CD8-positive, alpha-beta memory T cell (primary cell): ENCODE measurements at places on chromosomes 13 and 19. TPM values are rescaled to one million over a fixed set of nuclear protein-coding genes. Genes with fewer than 3 reads are reported as not detected.

GRCh38 chr19:10126213-10126639 lies 6.5 kb upstream of the EIF3G start:
- no peak for DNase-seq

UPF1 gene
- polyA plus RNA-seq, result 24.6 TPM

GRCh38 chr13:22828081-22828480 lies 352.7 kb upstream of the SGCG start:
- no peak for DNase-seq

- peak; percentile 72 for DNase-seq
Measured at GRCh38 chr19:49677901-49678674, 1.0 kb downstream of the PRMT1 start.

DNA sequence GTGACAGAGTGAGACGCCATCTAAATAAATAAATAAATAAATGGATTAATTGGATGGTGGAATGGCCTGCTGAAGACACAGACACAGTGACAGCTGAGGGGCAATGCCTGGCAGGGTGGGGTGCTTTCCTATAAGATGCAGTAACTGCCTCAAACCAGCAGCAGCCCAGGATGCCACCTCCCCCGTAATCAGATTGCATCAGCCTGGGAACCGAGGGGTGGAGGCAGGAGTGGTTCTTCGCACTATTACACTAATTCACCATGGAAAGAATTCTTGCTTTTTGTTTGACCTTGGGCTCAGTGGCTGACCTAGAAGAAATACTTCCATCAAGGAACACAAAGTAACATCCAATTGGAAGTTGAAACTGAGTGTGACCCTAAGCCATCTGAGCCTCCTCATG lies 31.6 kb upstream of the USP12 start:
- DNase-seq, result no peak

- no peak for DNase-seq
Measured at GRCh38 chr13:59451236-59451635, 712.5 kb downstream of the DIAPH3 start.

DNA sequence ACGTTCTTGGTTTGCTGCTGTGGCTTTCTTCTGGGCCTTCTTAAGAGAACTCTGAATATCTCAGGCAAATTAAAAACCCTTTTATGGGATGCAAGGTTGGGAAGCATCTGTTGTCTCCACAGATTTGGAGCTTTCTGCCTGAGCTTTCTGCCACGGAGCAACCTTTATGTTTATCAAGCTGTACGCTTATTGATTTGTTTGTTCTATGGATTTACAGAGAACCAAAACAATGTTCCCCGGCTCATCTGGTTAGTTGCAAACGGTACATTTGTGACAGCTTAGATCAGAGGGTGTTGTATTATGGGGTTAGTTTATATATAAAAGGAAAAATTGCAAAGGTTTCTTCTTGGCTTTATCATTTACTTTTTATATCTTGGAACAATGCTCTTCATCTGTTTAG lies 479.6 kb downstream of the DIAPH3 start:
- no peak for DNase-seq

GRCh38 chr13:46278474-46278873 lies 66.7 kb downstream of the LRRC63 start:
- DNase-seq, result no peak

GRCh38 chr13:45415112-45415511 lies 3.1 kb downstream of the SLC25A30 start:
- DNase-seq, result no peak

- DNase-seq, result no peak
Measured at GRCh38 chr13:93233997-93234416, 7.4 kb downstream of the GPC6 start.

GRCh38 chr13:23411220-23411619 lies 22.3 kb downstream of the SACS start:
- DNase-seq, result no peak

NDFIP2 gene
- polyA plus RNA-seq, result 5.6 TPM

DNA sequence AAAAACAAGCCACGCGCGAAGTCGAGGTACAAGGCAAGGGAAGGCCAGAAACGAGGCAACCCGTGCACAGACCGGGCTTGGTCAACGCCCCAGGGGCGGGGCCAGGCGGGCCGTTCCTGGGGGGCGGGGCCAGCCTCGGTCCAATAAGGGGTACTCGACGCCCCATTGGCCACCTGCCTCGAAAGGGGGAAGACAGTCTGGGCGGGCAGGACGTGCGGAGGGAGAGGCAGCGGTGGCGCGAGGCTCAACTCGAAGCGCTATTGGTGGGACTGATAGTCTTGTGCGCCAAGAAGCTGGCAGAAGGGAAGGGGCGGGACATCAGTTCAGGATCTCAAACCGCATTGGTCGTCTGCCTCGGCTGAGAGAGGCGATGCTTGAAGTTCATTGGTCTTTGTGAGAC lies at the start of gene LYPD4:
Gene LYPD4, minus strand, starts transcription at position 83 of the 400 bp plus-strand sequence. CDS start 5,398 bp downstream, outside the sequence.
- DNase-seq, result no peak

DNA sequence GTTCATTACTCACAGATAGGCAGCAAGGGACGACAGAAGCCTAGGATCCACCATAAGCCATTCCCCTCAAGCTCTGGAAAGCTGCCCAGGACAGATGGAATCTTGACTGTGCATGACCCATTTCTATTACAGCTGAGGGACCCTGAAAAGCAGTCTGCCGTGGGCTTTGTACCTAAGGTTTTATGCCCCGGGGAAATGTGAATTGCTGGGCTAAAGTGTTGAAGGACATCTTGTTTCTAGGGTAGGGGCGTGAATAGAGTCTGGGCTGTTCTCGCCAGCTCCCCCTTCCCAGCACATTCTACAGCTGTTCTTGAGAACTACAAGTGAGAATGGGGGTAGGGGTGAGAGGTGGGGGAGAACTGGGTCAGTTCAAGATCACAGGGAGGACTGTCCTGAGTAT lies 53.6 kb upstream of the TMTC4 start:
- DNase-seq, result no peak

GRCh38 chr13:67772807-67773453 lies 542.8 kb upstream of the PCDH9 start:
- no peak for DNase-seq

DNA sequence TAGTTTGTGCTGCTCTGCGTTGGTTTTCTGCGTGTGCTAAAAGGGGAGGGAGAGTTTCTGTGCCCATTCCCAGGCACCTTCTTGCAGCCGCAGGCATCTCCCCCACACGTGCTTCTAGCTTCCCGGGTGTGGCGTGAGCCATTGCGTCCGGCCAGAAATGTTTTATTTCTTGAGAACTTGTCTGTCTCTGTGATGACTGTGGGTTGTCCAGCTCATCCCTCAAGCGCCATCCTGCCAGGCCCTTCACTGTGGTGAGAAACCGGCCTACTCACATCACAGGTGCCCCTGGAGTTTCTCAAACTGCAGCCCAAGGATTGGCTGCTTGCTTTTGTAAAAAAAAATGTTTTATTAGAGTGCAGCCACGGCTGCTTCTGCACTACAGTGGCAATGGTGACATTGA lies 24.2 kb downstream of the EPN1 start:
- no peak for DNase-seq

SERP2 gene
- polyA plus RNA-seq, result 0.47 TPM

POSTN gene
- polyA plus RNA-seq, result not detected

DNA sequence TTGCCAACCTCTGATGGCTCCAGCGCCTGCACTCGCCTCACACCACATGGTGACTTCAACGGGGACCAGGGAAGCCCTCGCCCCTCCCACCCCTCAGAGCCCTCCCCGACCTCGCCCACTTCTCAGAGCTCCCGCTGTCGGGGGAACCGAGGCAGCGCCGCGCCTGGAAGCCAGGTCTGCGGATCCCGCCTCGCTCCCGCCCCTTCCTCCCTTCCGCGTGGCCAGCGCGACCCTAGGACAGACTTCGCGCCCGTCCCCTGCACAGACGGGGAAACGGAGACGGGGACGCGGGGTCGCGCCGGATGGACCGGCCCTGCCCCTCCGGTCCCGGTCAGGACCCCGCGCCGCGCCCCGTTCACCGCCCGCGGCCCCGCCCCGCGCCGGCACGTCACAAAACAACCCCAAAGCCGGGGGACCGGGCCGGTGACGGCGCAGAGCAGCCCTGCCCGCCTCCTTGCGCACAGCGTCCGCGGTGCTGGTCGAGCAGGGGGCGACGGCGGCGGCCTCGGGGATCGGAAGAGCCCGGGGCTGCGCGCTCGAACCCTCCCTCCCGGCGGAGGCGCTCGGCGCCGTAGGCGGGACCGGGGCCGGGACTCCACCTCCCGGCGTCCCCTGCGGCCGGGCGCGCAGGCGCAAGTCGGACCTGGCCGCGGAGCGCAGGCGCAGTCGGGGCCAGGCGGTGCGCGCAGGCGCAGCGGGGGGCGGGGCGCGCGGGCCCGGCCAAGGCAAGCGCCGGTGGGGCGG lies 379 bp upstream of the CDC34 start:
- peak; percentile 92 for DNase-seq

EEF1AKMT1 gene
- 13.9 TPM for polyA plus RNA-seq

DNA sequence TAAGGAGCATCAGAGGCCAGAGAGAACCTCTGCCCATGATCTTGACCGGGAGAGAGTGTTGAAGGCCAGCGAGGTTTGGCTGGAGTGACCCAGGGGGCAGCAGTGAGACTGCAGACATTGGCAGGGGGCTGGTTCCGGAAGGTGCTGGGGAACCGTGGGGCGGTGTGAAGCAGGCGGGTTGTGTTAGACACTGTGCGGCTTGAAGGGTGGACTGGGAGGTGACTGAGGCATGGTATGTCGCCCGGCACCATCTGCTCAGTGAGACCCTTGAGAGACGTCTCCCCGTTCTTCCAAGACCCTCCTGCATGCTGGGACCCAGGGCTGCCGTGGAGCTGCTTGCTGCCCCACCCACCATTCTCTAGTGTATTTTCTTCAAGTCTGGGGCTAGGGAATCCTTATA lies 24.6 kb downstream of the CARM1 start:
- DNase-seq, result no peak

DNA sequence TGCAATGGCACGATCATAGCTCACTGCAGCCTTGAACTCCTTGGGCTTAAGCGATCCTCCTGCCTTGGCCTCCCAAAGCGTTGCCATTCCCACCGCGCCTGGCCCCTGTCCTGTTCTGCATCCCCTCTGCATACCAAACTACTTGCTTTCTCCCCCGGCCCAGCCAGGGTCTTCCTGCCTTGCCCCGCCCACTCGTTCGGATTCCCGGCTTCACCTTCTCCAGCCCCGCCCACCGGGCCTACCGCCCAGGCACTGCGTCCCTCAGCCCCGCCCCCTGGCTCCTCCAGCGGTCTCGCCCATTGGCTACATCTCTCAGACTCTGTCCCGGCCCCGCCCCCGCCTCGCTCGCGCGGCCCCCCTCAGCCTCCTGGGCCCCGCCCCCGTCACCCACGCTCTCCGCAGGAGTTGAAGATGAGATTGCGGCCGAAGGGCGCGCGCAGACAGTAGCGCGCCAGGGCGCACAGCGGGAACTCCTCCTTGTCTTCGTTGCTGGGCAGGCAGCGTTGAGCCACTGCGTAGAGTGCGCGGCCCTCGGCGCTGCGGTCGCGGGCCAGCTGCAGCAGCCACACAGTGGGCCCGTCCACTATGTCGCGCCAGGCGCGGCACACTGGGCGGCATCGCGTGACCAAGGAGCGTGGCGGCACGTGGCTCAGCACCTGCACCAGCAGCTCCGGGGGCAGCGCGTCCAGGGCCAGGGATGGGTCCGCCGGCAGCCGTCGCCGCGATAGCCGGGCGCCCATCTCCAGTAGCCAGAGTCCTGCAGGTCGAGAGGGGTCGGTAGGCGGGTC lies 19.0 kb downstream of the MRPS12 start:
- peak; percentile 77 for DNase-seq

GJB6 gene
- polyA plus RNA-seq, result not detected

DNA sequence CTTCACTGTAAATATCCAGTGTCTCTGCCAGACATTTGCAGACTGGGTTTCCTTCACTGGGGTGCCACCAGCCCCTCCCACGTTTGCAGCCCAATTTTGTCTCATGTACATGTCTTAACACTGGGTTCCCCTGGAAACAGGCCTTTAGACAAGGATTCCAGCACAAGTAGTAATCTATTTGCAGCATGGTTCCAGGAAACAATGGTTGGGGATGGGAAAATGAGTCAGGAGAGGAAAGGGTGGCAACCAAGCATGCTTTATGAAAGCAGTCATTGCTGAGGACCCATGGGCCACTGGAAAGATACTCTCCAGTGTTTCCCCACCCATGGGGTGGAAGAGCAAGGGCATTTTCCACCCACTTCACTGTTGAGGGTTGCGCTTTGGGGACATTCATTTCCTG lies 53.6 kb upstream of the FARP1 start:
- no peak for DNase-seq

GRCh38 chr19:32191921-32192320 lies 153.5 kb upstream of the ZNF507 start:
- no peak for DNase-seq

KCNN4 gene
- 8.3 TPM for polyA plus RNA-seq

DNA sequence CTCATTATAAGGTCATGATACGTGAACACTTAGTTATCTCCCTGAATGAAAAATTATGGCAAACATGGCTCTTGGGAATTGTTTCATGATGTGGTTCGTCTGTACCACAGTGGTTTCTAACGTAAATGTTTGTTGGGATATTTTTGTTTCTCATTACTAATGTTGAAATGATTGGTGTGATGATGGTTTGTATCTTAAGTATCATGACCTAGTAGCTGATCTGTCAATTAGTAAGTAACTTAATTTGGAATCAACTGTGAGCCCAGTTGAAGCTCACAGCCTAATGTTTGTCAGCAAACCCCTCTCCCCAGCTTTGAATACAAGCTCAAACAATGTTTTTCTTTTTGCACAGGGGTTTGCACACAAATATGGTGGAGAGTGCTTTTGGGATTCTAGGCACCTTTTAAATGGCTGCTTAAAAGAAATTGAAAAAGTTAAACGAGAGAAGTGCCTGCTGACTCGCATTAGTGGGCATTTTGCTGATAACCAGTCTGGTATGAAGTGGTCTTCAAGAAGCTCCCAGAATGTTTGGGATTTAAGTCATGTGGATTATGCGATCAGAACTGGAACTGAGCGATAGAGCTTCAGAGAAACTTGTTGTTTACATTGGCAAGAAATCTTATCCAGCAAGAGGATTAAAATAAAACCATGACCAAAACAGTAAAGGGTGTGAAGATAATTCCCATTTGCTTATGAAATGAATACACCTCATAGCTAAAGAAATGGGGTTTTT lies 68.2 kb downstream of the LMO7 start:
- DNase-seq, result no peak

CCDC8 gene
- not detected for polyA plus RNA-seq

DNA sequence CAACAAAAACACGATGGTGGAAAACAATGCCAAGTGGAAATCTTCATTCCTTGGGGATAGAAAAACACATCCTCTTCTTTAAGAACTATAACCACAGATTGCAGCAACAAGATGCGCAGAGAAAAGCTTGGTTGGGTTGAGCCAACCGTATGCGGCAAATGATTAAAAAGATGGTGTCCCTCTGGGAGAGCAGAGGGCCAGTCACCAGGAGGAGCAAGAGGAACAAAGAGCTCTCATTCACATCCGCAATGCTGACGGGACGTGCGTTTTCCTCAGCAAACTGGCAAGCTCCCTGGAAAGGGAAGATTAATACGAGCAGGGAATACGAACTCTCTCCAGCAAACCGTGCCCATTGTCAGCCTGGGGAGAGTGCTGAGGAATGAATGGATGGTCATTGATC lies 141.6 kb downstream of the KATNAL1 start:
- no peak for DNase-seq
